ENCODE measurements at places on chromosomes 11 and 22.
A peak's percentile ranks its signal among the peaks of the same experiment; 100 is the strongest.

DNA sequence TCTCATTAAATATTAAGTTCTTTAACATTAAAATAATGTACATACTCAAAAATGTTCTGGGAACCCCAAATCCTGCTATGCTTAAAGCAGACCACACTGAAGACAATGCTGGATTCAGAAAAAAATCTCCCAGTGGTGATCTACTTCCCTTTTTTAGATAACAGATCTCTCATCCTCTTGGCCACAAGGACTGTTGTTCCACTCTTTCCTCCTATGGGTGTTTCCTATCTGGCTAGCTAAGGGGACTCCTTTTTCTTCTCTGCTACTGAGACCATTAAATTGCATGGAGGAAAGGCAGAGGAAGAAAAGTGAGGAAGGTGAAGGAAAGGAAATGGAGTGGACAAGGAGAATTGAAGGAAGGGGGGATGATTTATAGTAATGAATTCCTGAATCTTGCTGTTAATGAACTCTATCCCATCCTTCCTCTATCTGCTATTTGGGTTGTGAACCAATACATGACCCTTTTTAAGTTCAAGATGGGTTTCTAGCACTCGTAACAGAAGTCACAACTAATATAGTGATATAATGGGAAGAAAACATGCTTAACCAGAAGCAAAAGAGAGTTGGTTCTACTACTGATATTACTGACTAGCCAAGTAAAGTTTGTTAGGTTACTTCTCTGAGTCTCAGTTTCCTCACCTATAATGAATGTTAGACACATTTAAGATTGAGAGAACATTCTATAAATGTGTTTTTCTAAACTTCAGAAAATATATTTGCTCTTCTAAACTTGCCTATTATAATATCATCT is 53.2 kb downstream of the PIK3C2A start:
- no peak for DNase-seq

- DNase-seq = no peak
Observed at GRCh38 chr11:69075421-69076128, 26.8 kb downstream of the TPCN2 start.

- DNase-seq = no peak
Observed at GRCh38 chr11:61048368-61049062, 53.8 kb upstream of the CD5 start.

DNA sequence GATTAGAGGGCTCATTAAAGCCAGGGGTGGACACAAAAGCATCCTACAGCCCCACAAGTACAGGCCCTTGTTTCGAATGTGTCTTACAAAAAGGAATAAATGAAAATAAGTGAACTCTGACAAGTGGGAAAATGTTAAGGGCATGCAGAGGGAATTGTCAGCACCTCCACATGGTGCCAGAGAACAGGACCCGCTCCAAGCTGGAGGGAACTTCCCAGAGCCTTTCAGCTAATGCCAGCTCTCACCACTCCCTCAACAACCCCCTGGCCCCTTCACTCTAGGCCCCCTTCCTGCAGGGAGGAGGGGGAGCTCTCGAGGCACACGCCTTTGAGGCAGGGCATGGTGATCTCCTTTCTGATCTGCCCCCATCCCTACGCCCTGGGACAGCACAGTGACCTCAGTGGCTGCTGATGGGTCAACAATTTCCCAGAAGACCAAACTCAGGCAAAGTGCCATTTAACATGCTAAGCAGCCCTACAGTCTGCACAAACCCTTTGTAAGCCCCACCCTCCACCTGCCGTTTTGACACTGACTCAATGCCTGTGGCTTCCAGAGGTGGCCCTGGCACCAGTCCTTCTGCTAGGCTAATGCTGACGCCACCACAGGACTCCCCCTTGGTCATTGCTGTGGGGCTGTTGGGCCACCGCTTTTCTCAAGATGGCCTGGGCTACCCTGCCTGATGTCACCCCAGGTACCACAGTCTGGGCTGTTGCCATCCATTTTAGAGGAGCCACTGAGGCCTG is 12.5 kb upstream of the CHST1 start:
- no peak for DNase-seq

- DNase-seq = no peak
Observed at GRCh38 chr11:117045196-117045595, 53.0 kb downstream of the SIK3 start.

GRCh38 chr11:19625438-19625837 is 87.2 kb upstream of the NAV2 start:
- DNase-seq = no peak

- DNase-seq = no peak
Observed at GRCh38 chr22:24400726-24401596, 26.4 kb upstream of the ADORA2A start.

DNA sequence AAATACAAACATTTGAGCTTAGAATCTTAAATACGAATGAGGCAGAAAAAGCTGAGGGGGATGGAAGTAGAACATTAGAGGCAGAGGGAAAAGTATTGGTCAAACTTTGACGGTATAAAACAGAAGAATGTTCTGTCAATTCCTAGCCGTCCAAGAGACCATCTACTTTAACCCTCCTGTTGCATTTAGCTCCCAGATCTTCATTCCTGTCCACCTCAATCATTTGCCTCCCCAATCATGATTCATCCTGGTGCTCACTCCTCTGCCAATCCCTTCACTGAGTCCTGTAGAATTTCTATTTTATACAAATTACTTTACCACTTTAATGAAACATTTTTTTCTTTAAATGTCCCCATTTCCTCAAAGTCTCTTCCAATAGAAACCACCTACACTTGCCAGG is 28.2 kb downstream of the C2CD3 start:
- no peak for DNase-seq

GRCh38 chr11:2217211-2218030 is 45.8 kb upstream of the TH start:
- DNase-seq = no peak

- no peak for DNase-seq
Observed at GRCh38 chr11:34044664-34045485, 6.7 kb upstream of the CAPRIN1 start.

GRCh38 chr22:49046546-49047361 is 780.9 kb downstream of the BRD1 start:
- DNase-seq = no peak

DNA sequence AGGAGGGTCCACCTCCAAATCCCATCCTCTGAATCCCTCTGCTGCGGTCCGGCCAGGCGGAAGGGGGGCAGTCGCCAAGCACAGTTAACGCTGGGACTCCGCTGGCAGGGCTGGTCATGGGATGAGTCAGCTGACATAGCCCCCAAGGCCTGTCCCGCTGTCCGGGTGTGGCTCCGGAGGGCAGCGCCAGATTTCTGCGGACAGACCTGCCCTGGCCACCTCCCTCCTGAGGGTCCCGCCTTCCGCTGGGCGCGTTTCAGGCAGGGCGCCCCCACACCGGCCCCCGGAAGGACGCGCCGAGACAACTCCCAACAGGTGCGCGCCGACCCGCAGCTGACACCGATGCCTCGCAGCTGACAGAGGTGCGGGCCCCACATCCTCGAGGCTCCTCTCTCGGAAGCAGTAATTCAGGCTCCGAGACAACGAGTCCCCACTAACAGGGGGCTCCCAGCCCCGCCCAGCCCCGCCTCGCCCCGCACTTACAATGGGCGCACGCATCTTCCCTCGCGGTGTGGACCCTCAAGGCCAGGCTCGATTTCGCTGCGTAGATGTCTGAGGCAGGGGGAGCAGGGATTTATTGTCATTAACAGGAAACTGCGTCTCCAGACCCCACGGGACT is 607 bp downstream of the PLAAT3 start:
- DNase-seq = peak; percentile 10

DNA sequence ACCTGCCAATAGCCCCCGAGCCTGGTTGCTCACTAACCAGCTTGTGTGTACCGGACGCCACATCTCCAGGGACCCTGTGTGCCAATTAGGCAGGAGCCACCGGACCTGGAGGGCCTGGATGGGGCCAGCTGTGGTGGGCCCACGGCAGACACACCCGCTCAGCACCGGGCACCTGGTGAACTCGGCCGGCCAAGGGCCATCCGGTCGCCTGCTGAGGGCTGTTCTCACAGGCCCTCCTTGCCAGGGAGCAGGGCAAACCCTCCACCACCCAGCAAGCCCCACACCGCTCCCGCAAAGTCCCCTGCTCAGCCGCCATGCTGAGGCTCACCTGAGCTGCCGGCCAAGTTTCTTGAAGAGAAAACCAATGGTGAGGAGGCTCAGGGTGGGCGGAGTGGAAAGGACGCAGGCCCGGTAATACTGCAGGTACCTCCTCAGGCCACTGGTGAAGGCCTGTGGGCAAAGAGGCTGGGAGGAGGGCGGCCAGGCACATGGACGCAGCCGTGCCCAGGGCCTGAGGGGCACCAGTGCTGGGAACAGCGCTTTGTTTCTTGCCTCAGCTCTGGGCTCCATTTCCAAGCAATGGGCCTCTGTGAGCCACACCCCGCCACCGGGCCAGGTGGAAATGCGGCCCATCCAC is 17.1 kb downstream of the TUBGCP6 start:
- DNase-seq = no peak

GRCh38 chr11:2567026-2567671 is 122.3 kb downstream of the KCNQ1 start:
- DNase-seq = no peak

DNA sequence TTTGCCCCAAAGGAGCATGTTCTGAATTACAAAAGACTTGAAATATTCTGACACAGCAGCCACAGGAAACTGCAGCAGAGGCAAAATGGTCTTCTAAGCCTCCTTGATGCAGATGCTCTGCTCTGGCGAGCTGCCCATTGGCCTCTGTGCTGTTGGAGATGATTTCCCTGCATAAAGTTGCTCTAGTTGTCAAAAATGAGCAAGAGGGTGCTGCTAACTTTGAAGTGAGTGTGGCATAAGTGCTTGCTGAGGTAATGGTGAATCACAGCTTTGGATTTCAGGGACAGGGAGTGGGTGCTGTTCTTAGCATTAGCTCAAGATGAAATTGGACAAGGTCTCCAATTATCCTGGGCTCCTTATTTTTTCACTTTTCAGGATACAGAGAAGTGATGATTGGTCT is 435.4 kb downstream of the TMEM135 start:
- DNase-seq = no peak

GRCh38 chr11:46874586-46874985 is 28.5 kb upstream of the CKAP5 start:
- DNase-seq = no peak

- no peak for DNase-seq
Observed at GRCh38 chr11:35746356-35747153, 84.0 kb downstream of the TRIM44 start.

- no peak for DNase-seq
Observed at GRCh38 chr11:109236696-109237095, 185.3 kb upstream of the C11orf87 start.

DNA sequence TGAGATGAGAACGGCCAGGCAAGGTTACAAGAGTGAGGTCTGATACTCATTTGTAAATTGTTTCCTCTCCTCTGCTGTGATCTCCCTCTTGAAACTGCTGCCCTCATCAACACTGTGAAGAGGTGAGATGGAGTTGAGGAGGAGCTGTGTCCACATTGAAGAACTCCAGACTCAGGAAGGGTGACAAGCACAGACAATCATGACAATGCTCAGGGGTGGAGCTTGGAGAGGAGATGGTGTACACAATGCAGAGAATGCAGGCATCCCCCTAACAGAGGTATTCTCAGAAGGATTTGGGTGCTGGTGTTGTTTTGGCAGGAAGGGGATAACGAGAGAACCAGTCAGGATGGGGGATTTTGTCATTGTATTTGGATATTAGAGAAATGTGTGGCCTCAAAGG is 21.5 kb upstream of the MMP7 start:
- DNase-seq = no peak

DNA sequence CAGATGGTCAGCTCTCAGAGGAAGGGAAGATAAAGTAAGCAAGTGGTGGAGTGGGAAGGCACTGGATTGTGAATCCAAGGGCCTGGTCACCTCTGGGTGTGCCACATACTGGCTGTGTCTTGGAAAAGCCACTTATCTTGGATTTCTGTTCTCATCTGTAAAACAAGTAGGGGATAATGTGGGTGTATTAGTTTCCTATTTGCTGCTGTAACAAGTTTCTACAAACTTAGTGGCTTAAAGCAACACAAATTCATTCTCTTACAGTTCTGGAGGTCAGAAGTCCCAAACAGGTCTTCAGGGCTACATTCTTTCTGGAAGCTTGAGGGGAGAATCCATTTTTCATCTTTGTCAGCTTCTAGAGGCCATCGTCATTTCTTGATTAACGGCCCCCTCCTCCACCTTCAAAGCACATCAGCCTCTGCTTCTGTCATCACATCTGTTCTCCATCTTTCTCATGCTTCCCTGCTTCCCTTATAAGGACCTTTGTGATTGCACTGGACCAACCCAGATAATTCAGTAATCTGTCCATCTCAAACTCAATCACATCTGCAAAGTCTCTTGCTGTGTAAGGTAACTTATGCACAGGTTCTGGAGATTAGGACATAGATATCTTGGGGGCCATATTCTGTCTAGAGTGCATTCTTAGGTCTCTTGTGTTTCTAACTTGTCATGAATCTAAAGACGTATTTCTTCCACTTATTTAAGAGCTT is 75.9 kb downstream of the C22orf31 start:
- no peak for DNase-seq

DNA sequence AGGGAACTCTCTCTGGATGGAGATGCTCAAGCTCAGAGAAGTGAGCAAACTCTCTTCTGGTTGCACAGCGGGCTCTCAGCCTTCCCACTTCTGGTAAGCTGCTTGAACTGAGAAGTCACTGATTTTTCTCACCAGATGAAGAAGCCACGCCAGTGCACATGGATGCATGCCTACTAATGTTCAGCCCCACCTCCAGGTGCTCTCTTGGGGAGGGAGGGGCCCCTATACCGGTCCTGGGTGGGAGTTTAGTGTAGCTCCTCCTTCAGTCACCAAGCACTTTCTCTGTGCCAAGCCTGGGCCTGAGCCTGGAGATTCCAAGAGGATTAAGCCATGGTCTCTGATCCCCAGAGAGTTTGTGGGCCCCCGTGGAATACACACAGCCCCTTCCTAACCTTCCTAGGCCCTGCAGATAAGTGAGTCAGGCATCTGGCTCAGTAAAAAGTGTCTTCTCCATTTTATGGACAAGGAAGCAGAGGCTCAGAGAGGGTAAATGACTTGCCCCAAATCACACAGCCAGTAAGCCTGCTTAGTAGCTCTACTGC is 142.2 kb downstream of the ST3GAL4 start:
- DNase-seq = no peak

GRCh38 chr22:32052936-32053791 is 10.1 kb downstream of the SLC5A1 start:
- no peak for DNase-seq

DNA sequence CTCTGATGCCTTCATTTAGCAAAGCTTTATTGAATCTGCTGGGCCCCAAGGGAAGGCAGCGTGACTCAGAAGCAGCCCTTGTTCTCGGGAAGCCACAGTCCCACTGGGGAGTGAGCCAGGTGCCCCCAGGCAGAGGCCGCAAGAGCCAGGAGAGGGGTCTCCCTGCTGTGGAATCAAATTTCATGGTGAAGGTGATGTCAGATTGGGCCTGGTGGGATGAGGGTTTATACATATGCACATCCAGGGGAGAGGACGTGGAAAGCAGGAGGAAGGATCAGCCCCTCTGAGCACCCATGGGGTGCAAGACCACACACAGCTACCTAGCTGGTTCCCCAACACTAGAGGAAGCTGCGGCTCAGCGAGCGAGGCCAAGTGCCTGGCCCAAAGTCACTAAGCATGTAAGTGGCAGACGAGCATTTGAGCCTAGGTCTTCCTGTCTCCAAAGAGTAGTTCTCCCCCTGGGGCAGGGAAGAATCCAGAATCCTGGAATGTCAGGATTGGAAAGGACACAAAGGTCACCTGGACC is 2.0 kb downstream of the SYNGR1 start:
- no peak for DNase-seq

GRCh38 chr11:32429477-32429876 is 5.9 kb downstream of the WT1 start:
- no peak for DNase-seq

Data from stimulated activated CD8-positive, alpha-beta memory T cell treated with anti-CD3 and anti-CD28 coated beads, Interleukin-7, amount 100 ng/mL, for 1 hour (primary cell).